ENCODE measurements at places on chromosomes 11 and 22.

DNA sequence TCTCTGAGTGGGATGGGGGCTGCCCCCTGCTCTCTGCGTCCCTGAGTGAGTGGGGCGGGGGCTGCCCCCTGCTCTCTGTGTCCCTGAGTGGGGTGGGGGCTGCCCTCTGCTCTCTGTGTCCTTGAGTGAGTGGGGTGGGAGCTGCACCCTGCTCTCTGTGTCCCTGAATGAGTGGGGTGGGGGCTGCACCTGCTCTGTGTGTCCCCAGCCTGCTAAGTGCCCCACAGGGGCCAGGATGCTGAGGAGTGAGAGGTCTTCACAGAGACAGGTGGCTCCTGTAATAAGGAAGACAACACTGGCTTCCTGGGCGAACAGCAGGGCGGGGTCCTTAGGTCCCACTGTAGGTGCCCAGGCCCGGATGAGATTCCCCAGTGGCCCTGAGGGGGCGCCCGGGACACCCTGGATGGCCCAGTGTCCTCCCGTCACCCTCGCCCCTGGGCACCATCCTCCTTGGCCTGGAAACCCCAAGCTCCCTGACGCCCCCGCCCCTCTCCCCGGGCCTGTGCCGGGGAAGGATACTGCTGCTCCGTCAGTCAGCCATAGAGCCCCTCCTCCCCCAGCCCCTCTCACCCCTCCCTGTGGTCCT, 3.8 kb upstream of the CCDC188 start:
- DNase-seq = no peak

DNA sequence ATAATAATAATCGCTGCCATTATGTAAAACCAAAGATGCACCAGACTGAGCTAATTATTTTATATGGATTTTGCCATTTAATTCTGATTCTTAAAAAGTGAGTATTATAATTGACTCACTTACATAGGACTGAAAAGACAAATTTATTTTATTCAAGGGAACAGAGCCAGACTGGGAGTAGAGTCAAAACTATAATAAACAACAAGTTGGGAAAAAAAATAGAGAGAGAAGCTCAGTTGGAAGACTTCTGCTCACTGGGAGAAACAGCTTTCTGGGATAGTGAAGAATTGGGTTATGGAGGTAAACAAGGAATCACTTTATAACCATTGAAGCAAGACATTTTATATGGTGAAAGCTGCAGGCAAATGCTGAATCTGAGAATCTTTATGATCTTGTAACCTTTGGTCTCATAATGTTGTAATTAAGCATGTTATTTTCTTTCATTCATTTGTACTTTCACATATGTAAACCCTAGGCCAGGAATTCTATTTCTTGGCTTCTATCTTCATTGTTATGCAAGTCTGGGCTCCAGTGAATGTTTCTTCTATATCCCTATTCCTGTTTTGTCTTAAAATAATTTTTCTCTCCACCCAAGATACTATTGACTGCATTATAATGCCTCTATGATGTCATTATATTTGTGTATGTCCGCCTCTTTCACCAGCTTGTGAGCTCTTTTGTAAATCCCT, 725.3 kb upstream of the CCDC179 start:
- no peak for DNase-seq

DNA sequence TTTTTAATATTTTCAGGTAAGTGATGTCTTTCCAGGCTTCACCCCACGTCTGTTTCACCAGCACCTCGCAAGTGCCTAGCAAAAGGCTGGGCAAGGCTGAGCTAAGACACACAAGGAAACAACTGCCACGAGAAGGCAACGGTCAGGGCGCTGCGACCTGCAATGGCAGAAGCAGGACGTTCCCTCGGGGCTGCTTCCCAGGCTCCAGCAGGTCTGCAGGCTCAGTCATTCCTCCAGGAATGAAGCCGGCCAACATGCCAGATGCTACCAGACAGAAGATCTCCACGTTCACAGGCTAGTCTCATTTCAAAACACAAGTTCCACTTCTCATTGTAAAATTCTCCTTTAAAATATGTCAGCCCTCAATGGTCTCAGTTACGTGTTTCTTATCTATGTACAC, 45.5 kb downstream of the CELSR1 start:
- DNase-seq = no peak

GRCh38 chr11:17703951-17704350, 15.4 kb upstream of the MYOD1 start:
- no peak for DNase-seq

- no peak for DNase-seq
Measured at GRCh38 chr11:84247926-84248325, 961.8 kb upstream of the CCDC90B start.

GRCh38 chr11:93845181-93846092, 5.0 kb downstream of the VSTM5 start:
- DNase-seq = no peak

Data from activated gamma-delta T cell (primary cell).